ENCODE measurements at places on chromosomes 7 and 10. TPM values are rescaled to one million over a fixed set of nuclear protein-coding genes. Genes with fewer than 3 reads are reported as not detected.

The PDK4 gene
- total RNA-seq, result 0.71 TPM

The MSMB gene
- not detected for total RNA-seq

The ITIH2 gene
- total RNA-seq, result not detected

The ADAMTS14 gene
- 0.06 TPM for total RNA-seq

The NCF1 gene
- not detected for total RNA-seq

The SUN3 gene
- total RNA-seq, result not detected

The TAC1 gene
- total RNA-seq, result not detected

The FOXI2 gene
- not detected for total RNA-seq

The IFIT1B gene
- not detected for total RNA-seq

DNA sequence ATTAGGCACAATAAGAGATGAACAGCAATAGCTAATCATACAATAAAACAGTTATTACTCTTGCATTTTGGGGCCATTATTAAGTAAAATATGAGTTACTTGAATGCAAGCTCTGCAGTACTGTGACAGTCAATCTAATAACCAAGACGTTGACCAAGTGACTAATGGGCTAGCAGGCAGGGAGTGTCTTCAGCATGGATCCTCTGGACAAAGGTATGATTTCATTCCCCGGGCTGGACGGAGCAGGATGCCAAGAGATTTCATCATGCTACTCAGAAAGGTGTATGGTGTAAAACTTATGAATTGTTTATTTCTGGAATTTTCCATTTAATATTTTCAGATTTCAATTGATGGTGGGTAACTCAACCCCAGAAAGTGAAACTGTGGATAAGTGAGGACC is 80.9 kb downstream of the SHH start:
- no peak for DNase-seq

GRCh38 chr10:113113241-113113640 is 163.2 kb downstream of the TCF7L2 start:
- no peak for DNase-seq

DNA sequence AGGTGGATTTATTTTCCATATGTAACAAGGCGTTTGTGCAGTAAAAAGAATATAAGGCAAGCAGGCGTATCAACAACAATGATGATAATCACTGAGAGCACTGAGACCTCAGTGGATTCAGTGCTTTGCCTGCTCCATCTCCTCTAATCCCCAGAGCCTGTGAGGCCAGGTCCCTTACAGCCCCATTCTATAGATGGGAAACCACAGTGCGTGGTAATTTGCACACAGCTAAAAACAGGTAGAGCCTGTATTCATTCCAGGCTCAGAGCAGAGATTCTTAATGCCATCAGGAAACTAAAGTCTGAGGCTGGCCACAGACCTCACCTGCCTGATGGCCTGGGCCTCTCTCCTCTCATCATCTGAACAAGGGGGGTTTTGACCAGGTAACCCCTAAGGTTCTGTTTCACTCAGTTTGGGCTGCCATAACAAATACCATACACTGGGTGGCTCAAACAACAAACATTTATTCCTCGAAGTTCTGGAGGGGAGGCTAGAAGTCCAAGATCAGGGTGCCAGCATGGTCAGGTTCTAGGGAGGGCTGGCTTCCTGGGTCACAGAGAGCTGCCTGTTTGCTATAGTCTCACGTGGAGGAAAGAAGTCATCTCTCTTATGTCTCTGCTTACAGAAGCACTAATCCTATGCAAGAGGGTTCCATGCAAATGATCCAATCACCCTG is 10.3 kb upstream of the RASSF4 start:
- no peak for DNase-seq

DNA sequence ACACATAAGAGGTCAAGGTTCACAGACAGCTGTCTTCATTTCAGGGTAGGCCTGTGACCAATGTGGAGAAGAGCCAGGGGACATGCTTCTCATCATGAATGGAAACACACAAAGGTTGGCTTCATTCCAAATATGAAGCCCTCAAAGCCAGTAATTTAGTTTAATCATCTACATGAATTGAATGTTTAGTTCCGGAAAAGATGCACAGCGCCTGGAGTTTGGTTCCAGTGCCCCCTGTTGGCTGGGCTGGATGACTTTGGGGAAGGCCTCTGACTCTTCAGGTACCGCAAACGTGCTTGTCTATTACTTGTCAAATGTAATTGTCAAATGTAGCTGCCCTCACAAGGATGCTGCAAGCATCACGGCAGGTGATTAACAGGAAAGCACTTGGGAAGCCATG is 130.7 kb downstream of the ADRA2A start:
- no peak for DNase-seq

DNA sequence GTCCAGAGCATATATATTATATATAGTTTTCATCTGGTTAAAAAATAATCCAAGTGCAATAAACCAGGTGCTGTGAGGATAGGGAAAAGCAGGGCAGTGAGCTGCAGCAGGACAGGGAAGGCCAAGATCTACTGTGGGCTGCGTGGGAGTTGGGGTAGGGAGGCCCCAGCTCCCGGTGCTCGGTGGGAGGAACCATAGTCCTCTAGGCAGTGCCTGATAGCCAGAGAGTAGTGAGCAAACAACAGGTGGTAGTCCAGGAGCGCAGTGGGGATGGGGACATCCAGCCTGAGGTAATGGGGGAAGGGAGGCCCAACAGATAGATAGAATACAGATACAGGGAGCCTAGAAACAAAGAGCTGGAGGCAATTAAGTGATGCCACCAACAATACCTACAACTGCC is 4.1 kb upstream of the BMPR1A start:
- DNase-seq, result no peak

GRCh38 chr10:118471863-118472262 is 123.6 kb downstream of the PRLHR start:
- DNase-seq, result peak; percentile 74

- DNase-seq, result no peak
Observed at GRCh38 chr10:13233358-13233757, 816 bp downstream of the UCMA start.

DNA sequence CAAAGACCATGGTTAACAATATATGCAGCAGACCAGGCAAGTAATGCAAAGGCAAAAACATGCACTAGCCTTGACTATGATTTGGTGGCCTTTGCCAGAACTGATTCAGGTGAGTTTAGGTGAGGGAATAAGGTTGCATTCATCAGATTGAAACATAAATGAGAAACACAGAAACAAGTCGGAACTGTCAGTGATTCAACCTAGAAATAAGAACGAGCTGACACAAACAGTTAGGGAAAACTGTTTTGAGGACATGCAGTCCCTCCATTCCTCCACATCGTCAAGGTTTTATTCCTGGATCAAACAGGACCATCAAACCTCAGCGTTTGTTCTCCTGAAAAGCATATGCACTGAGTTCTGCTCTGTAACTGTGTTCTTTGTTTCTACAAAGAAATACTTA is 1.8 kb downstream of the ZNF248 start:
- no peak for DNase-seq

GRCh38 chr7:128422842-128423241 is 13.1 kb upstream of the IMPDH1 start:
- no peak for DNase-seq

DNA sequence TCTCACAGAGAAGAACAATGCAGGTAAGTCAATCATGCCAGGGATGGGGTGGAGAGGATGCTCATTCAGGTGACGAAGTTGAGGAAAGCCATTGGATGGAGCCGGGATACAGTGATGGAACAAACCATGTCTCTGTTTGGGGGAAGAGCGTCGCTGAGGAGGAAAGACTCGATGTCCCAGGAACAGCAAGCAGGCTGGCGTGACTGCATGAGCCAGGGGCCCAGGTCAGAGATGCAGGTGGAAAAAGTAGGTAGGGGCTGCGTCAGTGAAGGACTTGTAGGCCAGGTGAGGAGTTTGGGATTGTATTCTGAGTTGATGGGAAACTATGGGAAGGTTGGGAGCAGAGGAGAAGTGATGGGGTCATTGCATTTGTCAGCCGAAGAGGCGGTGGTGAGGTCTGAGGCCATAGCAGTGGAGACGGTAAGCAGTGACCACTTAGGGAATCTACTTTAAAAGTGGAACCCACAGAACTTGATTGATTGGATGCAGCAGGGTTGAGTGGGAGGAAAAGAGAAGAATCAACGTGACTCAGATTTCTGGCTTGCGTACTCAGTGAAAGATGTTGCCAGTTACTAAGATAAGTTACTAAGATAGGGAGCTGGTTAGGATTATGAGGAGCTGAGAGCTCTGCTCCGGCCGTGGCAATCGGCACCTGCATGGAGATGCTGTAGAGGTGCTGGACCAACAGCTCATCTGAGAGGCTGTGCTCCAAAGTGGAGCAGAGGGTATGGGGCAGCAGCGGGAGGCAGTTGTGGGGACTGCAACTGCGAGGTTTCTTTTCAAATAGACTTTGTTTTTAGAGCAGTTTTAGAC is 12.5 kb upstream of the IL2RA start:
- no peak for DNase-seq

DNA sequence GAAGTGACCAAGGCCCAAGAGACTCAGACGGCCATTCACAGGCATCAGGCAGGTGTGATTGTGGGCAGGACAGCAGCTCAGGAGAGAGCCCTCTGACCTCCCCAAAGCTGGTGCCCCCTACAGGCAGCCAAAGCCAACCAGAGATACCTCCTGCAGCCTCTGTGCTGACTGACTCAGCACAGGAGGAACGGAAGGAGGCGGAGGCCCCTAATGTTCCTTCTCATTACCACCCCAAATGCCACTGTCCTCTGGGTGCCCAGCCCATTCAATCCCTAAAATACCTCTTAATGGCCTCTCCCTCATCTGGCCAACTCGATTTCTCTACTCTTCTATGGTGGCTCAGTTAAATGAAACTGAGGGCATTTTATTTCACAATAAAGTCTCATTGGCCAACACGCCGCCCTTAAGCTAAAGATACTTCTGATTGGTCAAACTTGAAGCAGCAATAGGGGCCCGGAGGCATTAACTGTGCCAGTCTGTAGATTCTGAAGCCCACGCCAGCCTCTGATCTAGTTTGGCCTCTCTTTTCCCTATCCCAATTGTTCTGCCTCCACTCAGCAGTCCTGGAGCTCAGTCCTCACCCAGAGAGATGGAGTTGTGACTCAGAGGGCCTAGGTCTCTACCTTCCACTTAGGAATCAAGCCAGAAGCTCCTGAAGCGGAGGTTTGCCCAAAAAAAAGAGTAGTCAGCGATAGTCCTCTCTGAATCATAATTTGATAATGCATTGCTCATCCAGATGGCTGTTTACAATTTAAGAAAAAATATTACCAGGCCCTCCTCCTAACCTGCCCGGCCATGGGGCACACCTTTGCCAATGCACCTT is 1.2 kb downstream of the CYREN start:
- DNase-seq, result peak; percentile 57

DNA sequence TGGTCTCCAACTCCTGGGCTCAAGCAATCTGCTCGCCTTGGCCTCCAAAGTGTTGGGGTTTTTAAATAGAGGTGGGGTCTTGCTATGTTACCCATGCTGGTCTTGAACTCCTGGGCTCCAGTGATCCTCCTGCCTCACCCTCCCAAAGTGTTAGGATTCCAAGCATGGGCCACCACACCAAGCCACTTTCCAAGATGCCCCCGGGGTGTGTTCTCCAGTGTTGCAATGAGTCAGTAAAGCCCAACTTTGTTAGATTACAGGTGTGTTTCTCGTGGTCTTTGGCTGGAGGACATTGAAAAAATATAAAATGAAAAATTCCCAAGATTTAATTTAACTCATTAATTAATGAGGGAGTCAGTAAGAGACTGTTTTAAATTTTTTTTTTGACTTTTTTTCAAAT is 29.2 kb downstream of the TACR2 start:
- DNase-seq, result no peak

- no peak for DNase-seq
Observed at GRCh38 chr10:71754562-71754961, 18.8 kb downstream of the VSIR start.

- no peak for DNase-seq
Observed at GRCh38 chr7:124462249-124462648, 303.3 kb downstream of the GPR37 start.

GRCh38 chr7:118626739-118627138 is 402.2 kb downstream of the ANKRD7 start:
- DNase-seq, result no peak

DNA sequence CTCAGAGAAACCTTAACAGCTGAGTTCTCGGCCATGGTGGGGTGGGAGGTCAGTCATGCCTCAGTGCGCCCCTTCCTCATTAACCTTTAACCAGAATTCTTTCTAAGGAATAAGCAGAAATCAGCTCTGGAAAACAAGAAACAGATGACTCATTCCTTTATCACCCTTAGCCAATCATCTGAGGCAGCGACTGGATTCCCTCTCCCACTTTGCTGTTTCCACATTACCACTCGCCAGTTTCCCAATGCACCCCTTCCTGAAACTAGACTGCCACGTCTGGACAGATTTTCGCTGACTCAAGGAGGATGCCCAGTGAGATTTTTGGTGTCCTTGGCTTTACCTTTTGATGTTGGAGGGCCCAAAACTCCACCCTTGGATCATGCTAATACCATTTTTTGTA is 223.8 kb downstream of the PLXDC2 start:
- DNase-seq, result no peak

DNA sequence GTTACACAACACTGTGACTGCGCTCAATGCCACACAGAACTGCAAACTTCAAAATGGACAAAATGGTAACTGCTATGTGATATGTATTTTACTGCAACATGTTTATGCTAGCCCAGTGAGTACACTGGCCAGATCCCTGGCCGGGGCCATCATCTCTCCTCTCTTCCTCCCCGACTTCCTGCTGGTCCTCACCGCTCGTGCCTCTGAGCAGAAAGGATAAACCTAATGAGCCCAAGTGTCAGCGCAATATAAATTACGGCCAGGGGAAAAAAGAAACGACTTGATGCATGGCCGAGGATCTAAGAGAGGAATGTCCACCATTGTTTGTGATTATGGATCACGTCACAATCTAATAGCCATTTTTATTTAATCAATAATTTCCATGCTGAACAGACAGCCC is 225.2 kb downstream of the GLI3 start:
- DNase-seq, result no peak

GRCh38 chr7:82697897-82698296 is 254.3 kb upstream of the CACNA2D1 start:
- no peak for DNase-seq

- no peak for DNase-seq
Observed at GRCh38 chr7:48389977-48390376, 218.7 kb downstream of the ABCA13 start.

DNA sequence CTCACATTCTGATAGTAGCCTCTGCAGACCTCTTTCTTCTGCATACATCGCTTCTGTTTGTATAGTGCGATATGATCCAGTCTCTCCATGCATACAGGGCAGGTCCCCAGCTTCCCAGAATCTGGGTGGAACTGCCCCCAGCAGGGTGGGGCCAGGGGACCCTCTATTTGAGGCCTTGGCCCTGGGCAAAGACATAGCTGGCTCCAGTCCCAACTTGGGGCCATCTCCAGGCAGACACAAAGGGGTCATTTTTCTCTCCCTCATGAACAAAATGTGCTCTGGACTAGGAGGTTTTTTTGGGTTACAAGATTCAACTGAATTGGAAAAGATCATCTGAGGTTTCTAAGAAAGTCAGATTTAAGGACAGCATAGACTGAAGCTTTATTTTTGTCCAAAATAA is 21.1 kb upstream of the HSPA12A start:
- no peak for DNase-seq

Data from Daoy (cell line).